NCI-H510A treated with DMSO at 0.1 percent for 48 hours (cell line): ENCODE measurements at places on chromosomes 1 and 21.
A peak's percentile ranks its signal among the peaks of the same experiment; 100 is the strongest.

- no peak for DNase-seq
These were observed 165.6 kb upstream of the POGK start for GRCh38 chr1:166673722-166674121.

GRCh38 chr1:88169939-88170338 is 514.1 kb upstream of the PKN2 start:
- no peak for DNase-seq

DNA sequence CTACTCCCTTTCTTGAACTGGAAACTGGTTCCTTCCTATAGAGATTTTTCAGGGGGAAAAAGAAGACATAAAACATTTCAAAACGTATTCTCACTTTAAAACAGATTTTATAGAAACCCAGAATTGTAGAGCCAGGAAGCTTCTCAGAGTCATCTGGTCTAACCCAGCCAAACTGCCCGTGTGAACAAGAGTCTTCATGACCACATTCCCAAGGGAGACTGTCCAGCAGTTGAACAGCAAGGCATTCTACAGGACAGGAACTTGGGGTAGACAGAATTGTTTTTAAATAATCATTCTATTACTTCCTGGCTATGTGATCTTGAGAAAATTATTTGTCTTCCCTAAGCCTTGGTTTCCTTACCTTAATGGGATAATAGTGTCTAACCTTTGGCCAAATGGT is 163.5 kb upstream of the IVNS1ABP start:
- no peak for DNase-seq

- DNase-seq: no peak
These were observed 36.1 kb downstream of the FGGY start for GRCh38 chr1:59332983-59333382.

DNA sequence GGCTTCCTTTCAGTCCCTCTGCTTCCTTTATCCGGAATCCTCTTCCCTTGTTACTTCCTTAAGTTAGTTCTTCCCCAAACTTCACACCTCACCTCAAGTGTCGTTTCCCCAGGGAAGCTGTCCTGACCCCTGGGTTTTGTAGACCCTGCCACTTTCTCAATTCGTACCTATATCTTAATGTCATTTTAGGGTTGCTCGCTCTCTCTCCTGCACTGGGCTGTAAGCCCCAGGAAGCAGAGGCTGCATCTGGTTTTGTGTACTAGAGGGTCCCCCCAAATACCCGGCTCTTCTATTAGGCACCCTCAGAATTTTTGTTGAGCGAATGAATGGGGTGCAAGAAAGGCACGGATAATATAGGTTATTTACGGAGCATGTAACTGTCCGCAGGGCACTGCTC is 603 bp upstream of the OPRD1 start:
- no peak for DNase-seq

GRCh38 chr1:174058624-174059023 is 36.5 kb upstream of the RC3H1 start:
- DNase-seq: no peak

GRCh38 chr1:119660253-119661083 is 12.4 kb upstream of the ZNF697 start:
- peak; percentile 44 for DNase-seq
